ENCODE measurements at places on chromosomes 7 and 10.

DNA sequence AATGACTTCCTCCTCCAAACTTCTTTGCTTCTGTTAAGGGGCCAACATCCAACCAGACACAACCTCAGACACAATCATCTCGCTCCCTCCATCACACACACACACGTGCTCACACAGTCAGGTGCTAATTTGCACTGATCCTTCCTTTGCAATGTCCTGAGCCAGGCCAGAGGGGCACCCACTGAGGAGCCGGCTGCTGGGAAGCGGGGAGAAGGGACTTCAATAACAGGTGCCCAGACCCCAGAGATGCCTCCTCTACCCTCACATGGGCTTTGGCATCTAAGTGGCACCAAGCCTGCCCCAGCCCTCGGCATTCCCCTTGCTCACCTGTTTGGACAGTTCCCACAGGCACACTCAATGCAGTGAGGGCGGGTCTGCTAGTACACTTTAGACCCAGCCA is 34.2 kb upstream of the SVOPL start:
- DNase-seq, result no peak

DNA sequence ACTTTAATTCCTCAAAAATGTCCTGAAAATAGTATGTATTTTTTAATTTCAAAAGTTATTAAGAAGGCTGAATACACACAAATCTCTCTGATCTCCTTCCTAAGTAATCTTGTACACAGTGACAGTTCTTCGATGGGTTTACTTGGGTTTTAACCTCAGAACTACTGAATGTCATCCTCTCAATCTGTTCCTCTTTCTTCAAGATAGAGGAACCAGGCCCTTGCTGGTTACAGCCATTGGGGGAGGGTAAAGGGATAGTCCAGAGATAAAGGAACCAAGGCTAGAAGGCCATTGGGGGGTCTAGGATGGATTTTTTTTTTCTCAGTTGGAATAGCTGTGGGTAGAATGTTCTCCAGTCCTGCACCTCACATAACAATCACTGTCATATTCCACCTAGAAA is 224.9 kb downstream of the SKIDA1 start:
- no peak for DNase-seq

- no peak for DNase-seq
Measured at GRCh38 chr7:151186640-151187408, at the start of gene ASB10. TSS of gene ASB10 (minus strand) at chr7:151187250. CDS start at chr7:151187130, 120 bp downstream.

DNA sequence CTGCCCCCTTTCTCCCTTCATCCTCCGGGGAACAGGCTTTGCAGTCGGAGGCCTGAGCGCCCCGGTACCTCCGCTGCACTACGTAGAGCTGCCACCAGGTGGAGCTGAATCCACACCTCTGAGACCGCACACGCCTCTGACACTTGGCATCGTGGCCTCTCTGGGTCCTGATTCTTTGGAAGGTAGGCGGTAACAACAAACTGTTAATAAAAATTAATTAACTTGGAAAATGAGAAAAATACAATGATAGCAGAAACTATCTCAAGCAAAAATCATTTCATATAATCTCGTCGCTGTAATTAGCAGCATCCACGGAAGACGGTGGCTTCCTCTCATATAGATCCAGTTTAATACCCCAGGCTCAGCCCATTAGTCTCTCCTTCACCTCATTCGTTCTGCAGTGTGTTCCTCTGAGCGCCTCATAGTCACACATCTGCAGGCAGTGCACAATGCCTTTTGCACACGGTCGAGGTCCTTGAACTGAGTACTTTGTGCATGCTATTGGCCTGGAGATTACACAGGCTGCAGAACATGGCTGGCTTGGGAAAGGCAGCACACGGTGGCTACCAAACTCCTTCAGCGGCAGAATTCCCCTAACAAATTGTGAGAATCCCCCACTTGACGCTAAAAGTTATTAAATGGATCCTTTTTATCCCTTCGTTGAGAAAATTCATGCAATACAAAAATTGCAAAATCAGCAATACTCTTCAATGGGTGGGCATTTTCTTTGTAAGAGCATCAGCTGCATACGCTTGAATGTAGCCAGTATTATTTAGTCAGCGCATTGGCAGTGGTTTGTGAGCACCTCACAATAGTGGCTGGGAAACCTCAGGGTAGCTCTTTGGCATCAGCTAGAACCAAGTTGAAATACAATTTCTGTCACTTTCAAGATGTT is 18.7 kb downstream of the OR9A2 start:
- peak; percentile 91 for DNase-seq

- DNase-seq, result no peak
Measured at GRCh38 chr7:50805447-50806125, 22.9 kb upstream of the GRB10 start.

DNA sequence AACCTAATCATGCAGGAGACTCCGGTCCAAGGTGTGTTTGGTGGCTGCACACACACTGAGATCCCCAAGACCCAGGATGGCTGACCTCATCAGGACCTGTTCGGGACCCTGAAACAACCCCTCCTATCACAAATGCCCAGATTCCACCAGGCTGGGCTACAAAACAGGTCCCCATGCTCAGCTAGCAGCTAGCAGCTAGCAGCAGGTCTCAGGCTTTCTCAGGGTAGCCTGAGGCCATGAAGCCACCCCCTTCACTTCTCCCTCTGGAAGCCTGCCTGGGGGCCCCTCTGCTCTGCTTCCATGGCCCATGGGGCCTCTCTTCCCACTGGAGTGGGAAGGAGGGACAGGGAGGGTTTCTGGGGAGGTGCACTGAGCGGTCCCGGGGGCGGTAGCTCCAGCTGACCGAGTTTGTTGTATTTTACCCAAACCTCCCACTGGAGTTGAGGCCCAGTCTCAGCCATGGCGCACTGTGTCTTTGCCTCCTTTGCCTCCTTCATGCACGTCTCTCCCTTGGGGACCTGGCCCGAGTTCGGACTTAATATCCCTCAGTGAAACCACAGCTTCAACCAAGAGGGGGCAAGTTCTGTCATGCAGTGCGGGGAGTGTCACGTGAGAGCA is 95.1 kb upstream of the GPR26 start:
- DNase-seq, result no peak

- no peak for DNase-seq
Measured at GRCh38 chr7:137798073-137798763, 48.6 kb downstream of the DGKI start.

DNA sequence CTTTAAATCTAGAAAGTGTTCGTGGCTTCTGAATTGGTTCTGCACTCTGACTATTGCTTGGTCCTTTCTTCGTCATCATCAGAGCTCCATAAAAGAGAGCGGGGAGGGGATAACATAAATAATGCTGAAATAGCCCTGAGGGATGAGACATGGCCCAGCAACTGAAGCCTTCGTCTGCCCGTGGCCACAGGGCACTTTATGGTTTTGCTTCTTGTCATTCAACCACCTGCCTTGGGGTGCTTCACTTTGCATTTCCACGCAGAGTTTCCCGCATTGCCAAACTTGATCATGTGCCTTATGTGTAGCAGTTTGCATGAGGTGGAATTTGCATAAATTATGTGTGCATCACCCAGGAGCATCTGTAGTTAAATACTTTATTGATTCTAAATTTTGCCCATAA is 15.9 kb downstream of the GSTO2 start:
- DNase-seq, result no peak

DNA sequence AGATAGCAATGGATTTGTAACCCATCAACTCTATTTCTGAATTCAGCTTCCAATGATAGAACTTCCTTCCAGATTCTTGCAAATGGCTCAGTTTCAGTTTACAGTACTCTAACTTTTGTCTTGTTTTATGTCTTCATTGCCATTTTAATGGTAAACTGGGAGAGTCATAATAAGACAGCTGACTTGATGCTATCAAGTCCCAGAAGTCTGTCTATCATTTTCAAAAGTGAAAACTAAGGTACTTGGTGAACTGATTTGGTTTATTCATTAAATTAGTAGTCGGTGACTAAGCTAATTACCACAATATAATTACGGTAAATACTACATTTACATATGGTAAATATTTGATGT is 25.0 kb downstream of the RTKN2 start:
- DNase-seq, result no peak

DNA sequence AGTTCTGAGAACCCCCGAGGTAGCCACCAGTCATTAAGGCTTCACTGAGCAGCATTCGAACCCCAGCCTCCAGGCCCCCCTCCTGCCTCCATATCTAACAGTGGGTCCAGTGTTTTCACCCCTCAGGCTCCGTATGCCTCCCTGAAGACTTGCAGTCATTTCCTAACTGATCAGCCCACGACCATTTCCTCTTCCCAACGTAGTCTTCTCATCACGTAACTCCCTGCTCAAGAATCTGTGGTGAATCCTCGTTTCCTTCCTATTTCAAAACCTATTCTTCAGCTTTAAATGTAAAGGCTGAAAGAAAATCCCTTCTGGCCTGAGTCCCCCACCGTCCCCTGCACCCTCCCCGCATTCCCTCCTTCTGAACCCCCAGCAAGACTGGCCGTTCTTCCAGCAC is 21.1 kb downstream of the FRMD4A start:
- no peak for DNase-seq
